ENCODE measurements at places on chromosomes 4 and X.

GRCh38 chr4:145871209-145871608 is 67.4 kb downstream of the ZNF827 start:
- DNase-seq: no peak

GRCh38 chrX:6826856-6827255 is 291.9 kb upstream of the VCX3A start:
- DNase-seq: no peak

GRCh38 chr4:73156394-73156793 is 86.9 kb upstream of the COX18 start:
- DNase-seq: no peak

DNA sequence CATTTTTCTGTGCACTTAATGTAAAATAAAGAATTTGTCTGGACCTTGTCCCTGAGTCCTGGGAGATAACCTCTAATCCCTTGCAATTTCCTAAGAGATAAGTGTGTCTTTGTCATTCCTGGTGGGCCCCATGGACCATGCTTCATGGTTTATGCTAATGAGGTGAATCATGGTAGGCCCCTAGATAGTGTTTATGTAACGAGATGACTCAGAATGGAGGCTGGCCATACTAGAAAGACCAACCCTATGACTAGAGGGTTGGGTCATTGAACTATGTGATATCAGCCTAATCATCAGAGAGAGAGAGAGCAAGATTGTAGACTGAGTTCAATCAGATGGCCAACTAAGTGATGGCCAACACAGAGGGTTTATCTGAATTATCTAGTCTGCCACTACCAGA is 64.2 kb upstream of the NHSL2 start:
- no peak for DNase-seq

- no peak for DNase-seq
Observed at GRCh38 chr4:95318483-95318882, 230.3 kb downstream of the UNC5C start.

DNA sequence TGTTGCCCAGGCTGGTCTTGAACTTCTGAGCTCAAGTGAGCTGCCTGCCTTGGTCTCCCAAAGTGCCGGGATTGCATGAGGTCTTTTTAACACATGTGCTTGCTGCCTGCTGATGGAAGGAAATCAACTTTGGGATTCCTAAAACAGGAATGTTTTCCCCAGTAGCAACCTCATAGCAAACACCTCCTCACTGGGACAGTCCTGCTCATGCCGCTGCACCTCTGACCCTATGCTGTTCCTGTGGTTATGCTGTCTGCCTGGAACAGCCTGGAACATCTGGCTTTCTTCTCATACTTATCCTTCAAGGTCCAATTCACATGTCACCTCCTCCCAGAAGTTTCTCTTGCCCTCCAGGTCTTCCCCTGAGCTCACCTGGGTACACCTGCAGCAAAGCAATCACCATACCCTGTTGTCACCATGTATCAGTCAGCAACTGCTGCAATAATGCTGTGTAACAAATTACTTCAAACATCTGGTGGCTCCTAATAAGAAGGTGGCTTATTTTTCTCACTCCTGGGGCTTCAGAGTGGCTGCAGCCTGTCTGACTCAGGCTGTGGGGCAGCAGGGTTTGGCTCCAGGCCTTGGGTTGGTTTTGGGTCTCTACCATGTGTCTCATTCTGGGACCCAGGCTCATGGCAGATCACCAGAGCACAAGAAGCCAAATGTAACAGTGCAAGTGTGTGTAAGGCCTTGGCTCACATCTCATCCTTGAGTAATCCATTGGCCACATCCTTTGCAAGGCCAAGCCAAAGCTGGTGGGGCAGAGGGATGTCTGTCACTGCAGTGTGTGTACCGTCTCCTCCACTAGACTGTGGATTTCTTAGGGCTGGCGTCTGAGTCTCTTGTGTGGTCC is 59.4 kb upstream of the SORCS2 start:
- DNase-seq: no peak
